ENCODE measurements at places on chromosomes 6 and 20.

GRCh38 chr6:131741688-131742393, 31.0 kb upstream of the CTAGE9 start:
- DNase-seq, result no peak

GRCh38 chr6:21527731-21528130, 65.8 kb upstream of the SOX4 start:
- no peak for DNase-seq

DNA sequence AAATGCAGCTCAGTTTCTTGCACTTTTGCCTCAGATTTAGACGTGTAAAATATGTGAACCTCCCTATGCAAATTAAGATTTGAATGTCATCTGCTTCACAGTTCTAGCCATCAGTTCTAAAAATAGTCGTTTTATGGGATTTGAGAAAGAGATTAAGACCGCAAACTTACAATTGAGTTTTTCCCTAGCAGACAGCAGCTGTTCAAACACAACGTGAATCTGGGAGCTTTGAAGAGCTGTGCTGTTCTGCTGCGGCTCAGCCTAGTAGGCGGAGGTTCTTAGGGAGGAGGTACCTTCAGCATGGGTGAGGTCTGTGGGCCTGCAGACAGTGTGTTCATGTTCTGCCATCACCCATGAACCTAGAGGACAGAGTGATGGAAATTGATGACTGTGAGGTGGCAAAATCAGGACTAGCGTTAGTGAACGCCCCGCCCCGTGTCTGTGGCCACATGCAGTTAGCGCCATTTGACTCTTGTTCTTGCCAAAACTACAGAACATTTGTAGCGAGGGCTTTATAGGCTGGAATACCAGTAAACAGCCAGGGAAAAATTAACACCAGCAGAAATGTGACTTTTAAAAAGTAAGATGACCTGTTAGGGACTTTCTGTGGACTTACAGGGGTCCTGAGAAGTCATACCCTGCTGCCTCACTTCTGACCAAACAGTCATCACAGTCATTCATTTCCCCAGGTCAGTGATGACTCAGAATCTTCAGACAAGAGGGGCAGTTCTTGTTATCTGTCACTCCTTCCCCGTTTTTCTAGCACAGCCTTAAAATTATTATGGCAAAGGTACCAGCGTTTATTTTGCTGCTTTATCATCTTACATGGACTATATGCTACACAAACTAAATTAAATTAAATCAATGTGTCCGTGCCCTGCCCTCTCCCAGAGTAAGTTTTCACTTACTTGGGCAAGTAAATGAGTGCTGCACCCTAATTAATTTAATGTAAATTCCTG, 84.3 kb upstream of the TMEM181 start:
- peak; percentile 1 for DNase-seq

- no peak for DNase-seq
Measured at GRCh38 chr20:38229376-38230252, 30.9 kb downstream of the KIAA1755 start.

GRCh38 chr6:55713436-55713835, 134.4 kb upstream of the HMGCLL1 start:
- DNase-seq, result no peak

GRCh38 chr6:118758946-118759345, 107.6 kb upstream of the CEP85L start:
- DNase-seq, result no peak

DNA sequence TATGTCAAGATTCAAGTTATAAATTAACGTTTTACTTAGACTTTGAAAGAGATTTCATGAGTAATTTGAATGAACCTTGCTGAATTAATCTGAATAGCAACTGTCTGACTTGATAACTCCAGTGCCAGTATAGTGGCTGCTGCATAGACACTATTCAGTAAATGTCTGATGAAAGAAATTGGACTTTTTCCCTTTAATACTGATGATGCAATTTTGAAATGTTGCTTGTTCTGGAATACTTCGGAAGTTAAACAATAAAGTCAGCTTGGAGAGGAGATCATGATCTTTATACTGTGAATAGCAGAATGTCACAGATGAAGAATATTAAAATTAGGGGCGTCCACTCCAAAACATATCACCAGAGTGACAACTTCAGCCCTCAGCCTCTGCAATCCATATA, 3.6 kb upstream of the PGBD1 start:
- no peak for DNase-seq

DNA sequence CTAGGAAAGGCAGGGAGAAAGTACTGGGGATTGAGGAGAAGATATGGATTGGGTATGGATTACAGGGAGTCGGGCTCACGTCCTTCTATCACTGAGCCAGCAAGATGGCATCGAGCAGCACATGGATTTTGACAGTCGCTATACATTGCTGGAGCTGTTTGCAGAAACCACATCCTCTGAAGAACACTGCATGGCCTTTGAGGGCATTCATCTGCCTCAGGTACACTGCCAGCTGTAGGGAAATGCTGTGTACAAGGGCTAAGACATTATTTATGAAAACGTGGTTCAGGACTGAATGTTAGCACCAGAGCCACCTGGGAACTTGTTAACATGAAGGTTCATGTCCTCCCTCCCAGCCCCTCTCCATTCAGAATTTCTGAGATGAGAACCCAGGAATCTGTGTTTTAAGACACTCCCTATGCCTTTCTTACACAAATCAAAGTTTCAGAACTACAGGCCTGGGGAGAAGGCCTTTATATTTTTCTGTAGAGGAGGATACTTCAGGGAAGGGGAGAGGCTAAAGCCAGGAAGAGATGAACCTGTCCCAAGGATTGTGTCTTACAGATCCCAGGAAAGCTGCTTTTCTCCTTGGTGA, 3.5 kb downstream of the CUL9 start:
- DNase-seq, result no peak

GRCh38 chr6:167696296-167696695, 130.4 kb upstream of the AFDN start:
- no peak for DNase-seq

GRCh38 chr20:53642196-53643030, 48.8 kb upstream of the ZNF217 start:
- no peak for DNase-seq

- no peak for DNase-seq
Measured at GRCh38 chr20:4502756-4503155, 219.0 kb upstream of the PRND start.

DNA sequence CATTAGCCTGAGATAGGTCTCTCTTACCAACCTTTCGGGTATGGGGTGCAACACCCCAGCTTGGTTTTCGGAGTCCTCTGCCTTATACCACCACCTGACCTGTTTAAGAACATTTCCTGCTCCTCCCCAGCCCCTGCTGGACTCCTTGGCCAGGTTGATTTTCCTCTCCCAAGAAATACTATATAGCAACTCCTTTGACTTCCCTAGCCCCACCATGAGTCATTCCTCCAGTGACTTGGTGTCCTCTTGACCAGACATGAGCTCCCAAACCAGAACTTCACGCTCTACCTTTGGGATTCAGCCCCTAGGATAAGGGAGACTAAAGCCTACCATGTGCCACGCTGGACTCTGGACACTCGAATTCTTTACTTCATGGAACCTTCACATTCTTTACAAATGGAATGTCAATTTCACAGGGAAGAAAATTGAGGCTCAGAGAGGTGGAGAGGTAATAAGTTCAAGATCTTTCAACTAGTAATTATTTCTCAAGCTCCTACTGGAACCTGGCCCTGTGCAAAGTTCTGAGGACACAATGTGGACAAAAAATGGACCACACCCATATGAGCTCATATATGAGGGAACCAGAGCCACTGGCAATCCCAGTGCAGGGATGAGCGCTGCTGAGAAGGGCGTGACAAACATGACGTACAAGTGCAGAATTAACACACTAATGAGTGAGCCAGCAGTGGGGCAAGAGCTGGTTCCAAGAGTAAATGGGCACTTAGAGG, 48.2 kb downstream of the SIRPA start:
- no peak for DNase-seq

GRCh38 chr6:164836486-164836885, 472.9 kb downstream of the C6orf118 start:
- DNase-seq, result no peak
